ENCODE measurements at places on chromosomes 3 and 15.

DNA sequence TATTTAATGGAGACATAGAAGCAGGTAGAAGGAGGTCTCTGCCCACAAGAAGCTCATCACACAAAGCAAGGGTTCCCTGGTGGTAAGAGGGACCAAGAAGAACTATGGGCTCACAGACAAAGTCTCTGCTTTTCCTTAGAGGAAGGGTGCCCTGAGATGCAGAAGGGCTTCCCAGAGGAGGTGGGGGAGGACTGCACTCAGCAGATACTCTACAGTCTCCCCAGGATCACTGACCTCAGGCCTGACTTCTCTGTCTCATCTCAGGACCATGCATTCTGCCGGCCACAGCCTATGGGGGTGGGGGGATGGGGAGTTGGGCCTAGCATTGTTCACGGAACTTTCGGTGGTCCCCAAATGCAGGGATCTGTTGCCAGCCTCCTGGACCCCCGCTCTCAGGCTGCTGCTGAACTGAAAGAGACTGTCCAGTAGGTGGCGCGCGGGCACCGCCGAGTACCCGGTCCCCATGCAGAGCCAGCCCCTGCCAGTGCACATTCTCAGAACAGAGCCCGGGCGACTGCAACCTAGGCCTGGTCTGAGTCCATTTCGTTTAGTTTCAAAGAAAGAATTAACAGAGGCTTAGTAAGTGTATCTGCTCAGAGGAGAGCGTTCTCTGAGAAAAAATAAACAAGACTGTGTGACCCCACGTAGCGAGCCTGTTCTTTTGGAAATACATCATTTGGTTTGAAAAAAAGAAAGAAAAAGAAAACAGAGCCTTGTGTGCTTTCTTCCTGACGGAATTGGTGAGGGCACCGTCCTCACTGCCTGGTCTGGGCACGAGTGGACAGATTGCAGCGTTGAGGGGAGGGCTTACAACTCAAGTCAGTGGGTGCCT lies 74.1 kb downstream of the LRTM1 start:
- peak overlapping the region; percentile 29 for H3K4me3 ChIP-seq
- peak; percentile 90 for DNase-seq
- peak overlapping the region; percentile 44 for H3K27ac ChIP-seq
- no peaks in the 10 kb centered on the region for H3K36me3 ChIP-seq
- H3K4me1 ChIP-seq, result peaks cover 20% of the 10 kb centered on the region
- peaks cover 59% of the 10 kb centered on the region for H3K27me3 ChIP-seq

- H3K4me1 ChIP-seq, result peaks cover 26% of the 10 kb centered on the region
- no peak for DNase-seq
- H3K36me3 ChIP-seq, result no peaks in the 10 kb centered on the region
- H3K27ac ChIP-seq, result peak overlapping the region; percentile 98
These were observed 52.6 kb upstream of the ATP11B start for GRCh38 chr3:182740710-182741109.

- H3K27ac ChIP-seq, result no peak overlapping the region
- H3K36me3 ChIP-seq, result no peaks in the 10 kb centered on the region
- DNase-seq, result no peak
- no peaks in the 10 kb centered on the region for H3K27me3 ChIP-seq
- H3K4me3 ChIP-seq, result no peak overlapping the region
These were observed 529.5 kb upstream of the TBL1XR1 start for GRCh38 chr3:177726807-177727206.

DNA sequence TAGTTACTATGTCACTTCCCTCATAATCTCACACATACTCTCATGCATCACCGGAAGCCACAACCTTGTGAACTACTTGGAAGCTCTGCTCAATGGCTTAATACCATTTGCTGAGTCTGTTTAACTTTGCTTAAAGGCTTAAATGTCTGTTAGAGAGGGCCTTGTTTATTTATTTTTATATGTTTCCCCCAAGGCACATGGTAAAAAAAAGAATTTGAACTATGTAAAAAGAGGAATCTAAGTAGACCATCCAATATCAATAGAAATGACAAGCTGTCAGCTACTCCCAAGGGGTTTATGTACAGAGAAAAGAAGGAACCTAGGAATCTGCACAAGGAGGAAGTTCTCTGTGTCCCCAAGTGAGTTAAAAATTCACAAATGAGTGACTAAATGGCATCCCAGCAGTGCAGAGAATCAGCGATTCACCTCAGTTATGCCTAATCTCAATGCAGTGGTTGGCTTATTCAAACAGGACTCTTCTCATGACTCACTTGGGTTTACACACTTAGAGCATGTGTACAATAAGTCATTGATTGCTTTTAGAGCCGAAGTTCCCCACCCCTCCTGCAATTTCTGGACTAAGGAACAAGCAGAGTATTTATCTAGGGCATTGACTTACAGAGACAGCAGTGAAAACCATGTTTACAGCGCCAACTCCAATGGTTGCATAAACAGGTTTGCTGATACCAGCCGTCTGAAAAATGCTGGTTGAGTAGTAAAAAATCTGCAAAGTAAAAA lies 24.4 kb downstream of the SLC2A2 start:
- H3K27me3 ChIP-seq, result no peaks in the 10 kb centered on the region
- H3K36me3 ChIP-seq, result no peaks in the 10 kb centered on the region
- H3K4me1 ChIP-seq, result peaks cover 12% of the 10 kb centered on the region
- no peak for DNase-seq
